Psoas muscle (tissue), 8 donors: ENCODE measurements at places on chromosomes 13 and 19. TPM values are rescaled to one million over a fixed set of nuclear protein-coding genes. Genes with fewer than 3 reads are reported as not detected.

- DNase-seq: no peak
Measured at GRCh38 chr19:10991076-10991475, 30.2 kb downstream of the SMARCA4 start.

Gene PRSS57
- polyA plus RNA-seq: not detected

Gene PTGER1
- 0.08 TPM for polyA plus RNA-seq

Gene KCTD12
- 19.2 TPM for polyA plus RNA-seq

DNA sequence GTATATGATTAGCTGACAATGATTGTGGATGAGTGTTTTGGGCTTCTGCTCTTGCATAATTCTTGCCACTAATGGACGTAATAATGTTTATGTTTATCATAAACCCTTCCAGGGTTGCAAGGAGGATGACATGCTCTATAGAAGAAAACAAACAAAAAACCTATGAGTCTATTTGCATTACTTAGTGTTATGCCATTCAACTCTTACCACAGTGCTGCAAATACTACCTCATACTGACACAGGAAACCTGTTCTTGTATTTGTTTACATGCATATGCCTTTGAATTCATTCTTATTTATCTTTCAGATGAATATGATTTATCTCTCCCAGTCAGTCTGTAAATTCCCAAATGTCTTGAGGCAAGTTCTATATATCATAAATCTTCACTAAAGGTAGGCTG, 39.6 kb upstream of the FREM2 start:
- no peak for DNase-seq

GRCh38 chr19:14979476-14980255, at the start of gene SLC1A6:
TSS of gene SLC1A6 (minus strand) at chr19:14979864. CDS start at chr19:14972910, 6,954 bp downstream.
- no peak for DNase-seq

DNA sequence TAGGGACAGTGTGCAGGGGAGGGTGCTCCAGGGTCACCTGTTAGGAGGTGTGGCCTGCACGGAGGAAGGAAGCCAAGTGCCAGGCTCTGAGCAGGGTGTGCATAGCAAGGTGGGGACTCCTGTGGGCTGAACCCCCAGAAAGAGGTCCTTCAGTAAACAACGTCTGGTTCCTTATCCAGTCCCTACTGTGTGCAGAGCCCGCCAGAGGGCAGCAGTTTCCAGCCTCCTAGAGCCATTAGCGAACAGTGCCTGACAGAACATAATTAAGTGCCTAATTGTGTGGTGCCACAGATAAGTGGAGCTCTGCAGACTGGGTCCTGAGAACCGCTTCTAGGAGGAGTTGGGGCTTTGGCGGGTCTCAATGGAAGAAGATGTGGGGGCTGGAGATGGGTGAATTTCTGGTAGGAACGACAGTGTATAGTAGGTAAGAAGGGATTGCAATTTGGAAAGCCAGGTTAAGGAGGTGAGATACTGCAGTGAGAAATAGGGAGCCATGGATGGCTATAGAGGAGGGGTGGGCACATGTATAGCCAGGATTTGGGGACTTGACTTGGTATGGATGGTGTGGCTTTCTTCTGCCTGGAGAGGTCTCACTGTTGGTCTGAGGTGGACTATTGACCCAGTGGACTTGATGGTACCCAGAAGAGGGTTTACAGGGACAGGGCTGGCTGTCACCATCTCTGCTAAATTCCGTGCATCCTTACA, 323.1 kb downstream of the ZNF536 start:
- DNase-seq: no peak

DNA sequence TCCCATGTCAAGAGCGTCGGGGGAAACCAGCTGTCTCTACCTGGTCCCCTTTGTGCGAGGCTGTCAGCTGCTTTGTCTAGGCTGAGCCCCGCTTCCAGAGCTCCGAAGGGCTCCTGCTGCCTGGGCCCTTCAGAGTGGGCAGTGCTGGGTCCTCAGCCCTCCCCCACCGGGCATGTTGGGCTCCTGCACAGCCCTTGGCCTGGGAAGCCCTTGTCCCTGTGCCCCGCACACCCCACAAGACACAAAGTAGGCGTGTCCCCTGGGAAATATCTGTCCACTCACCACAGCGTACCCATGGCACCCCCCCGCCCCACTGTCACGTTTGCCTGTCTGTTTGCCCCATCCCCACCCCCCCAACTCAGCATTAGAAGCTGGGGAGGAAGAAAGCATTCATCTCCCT, 39.6 kb upstream of the RANBP3 start:
- no peak for DNase-seq

GRCh38 chr13:112205990-112206389, 139.0 kb downstream of the SOX1 start:
- no peak for DNase-seq

- no peak for DNase-seq
Measured at GRCh38 chr19:6481541-6482342, at the start of gene DENND1C. TSS of gene DENND1C (minus strand) at chr19:6481787. CDS start at chr19:6481695, 92 bp downstream.
